NCI-H1105 (cell line): ENCODE measurements at places on chromosomes 2 and 18.

DNA sequence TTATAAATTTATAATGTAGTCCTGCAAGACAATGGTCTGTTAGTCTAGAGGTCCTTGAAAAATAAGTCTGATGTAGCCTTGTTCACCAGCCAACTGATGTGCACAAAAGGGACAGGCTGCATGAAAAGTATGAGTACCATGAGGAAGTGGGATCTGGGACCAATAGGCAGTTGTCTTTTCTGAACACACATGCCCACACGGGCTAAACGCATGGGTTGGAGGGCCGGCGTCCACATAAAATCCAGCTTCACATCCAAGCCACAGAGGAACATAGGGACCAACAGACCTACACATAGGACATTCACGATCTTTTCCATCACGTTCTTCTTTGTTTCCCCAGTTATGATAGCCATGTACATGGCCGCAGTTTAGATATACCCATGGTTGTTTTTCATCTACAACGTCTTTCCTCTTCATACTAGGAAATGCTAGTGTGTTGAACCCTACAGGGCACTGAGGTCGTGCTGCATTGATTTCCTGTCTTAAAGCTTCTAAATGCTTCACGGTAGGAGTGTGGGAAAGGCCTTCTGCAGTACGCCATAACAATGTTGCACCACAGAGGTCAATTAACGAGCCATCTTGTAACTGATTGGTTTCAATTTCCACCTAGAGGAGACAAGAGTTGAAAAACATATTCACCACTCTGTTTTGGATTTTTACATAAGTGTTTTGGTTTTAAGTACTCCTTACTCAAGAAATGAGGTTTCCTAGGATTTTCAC lies 49.4 kb downstream of the PELI1 start:
- no peak for DNase-seq

DNA sequence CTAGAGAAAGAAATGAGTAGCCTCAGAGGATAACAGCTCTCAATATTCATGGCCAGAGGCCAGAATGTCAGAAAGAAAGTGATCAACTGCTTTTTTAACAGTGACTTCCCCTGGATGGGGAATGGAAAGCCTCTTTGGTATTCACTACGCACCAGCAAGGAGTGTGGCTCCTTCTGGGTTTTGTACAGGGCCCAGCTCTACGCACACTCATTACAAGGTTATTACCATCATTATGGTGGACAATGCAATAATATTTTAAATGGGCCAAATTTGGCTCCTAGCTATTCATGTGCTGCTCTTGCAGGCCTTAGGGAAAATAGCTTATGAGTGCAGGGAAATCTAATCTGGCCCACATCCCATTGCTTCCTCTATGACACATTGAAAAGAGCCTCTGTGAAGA lies 1149.5 kb upstream of the FANCL start:
- no peak for DNase-seq

DNA sequence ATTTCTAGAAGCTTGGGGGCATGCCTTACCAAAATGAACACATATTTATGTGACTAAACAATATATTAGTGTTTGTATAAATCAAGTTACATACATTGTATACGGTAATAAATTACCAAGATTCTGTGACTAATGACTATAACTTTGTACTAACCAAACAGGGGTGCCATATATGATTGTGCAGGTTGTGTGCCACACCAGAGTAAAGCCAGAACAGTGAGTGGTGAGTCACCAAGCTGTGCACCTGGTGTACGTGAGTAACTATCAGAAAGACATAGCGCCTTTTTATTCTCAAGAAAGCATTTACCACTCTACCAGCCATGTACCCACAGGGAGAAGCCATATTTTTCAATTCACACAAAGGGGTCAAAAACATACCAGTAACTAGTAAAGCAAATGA lies 453.2 kb upstream of the PIK3C3 start:
- no peak for DNase-seq

DNA sequence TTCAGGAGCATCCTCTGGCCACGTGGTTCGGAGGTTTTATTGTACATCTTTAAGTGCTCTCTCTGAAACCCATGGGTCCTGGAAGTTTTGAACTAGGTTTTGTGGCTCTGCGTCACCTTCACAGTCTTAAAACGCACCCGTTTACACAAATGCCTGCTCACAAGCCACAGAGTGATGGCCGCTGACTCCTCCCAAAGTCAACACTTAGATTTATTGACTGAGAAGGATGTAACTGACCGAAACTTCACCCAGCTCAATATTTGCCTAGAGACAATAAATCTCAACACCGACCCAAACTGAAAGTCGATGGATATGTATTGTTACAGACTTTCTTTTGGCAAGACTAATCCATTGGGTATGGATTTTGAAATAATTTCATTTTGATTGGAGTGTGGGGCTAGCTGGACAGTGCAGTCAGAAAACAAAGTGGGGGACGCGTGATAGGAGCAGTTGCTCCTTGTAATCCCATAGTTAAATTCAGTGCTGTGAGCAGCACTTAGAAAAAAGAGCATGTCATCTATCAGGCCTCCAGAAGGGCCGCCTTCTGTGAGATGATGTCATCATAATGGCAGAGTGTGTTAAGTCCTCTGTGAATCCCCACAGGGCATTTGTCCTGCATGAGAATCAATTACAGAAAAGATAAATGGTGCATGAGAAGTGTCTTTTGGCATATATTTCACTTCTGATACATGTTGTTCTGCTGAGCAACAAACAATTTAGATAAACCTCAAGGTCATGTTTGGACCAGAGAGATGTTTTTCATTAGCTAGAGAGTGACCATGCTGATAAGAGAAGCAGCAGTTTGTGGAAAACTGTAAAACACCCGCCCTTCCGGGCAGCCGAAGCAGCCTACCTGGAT lies 183.7 kb downstream of the INO80D start:
- DNase-seq = no peak

- no peak for DNase-seq
Observed at GRCh38 chr2:71534826-71535225, 81.5 kb downstream of the DYSF start.

GRCh38 chr2:18814387-18814786 lies 225.0 kb upstream of the NT5C1B start:
- no peak for DNase-seq

GRCh38 chr18:30852980-30853379 lies 189.6 kb downstream of the DSC3 start:
- peak; percentile 68 for DNase-seq
